ENCODE measurements at places on chromosomes 4 and X.

DNA sequence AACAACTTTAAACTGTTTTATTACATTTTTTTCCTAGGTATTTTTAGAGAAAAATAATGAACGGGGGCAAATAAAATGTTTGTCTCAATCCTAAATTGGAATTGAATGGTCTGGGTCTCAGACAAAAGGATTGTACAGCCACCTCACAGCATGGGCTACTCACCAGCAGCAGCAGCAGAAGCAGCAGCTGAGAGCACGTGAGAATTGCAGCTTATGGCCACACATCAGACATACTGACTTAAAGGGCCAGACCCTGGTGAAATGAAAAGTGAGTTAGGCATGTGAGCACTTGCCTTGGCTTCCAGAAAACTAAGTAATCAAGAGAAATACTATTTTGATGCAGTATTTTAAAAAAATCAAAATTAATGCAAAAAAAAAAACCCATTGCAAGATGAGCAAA, 56.6 kb downstream of the AASDH start:
- DNase-seq = peak; percentile 23

- DNase-seq = peak; percentile 48
These were observed 8.6 kb upstream of the MBNL3 start for GRCh38 chrX:132497432-132497831.

DNA sequence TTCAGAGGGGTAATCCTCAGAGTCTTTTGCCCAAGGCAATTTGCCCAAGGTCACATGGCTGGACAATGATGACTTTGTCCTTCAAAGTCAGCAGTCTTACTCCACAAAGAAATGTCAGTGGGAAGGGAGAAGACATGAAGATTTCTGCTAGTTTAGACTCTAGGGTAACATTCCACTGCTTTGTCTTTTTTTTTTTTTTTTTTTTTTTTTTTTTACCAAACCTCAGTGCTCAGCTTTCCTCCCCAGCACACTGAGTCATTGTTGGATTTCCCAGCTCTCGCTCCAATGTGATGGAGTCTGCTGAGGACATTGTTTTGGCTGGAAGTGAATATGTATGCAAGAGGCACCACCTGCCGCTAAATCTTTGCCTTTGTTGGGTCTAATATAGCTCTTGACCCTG, 7.2 kb upstream of the C1QTNF7 start:
- DNase-seq = no peak

- peak; percentile 61 for DNase-seq
These were observed 55.0 kb upstream of the PRDM5 start for GRCh38 chr4:120977435-120977997.

- DNase-seq = no peak
These were observed 238.1 kb downstream of the INPP4B start for GRCh38 chr4:142607976-142608375.

GRCh38 chr4:163902417-163902816, 407.9 kb downstream of the TMA16 start:
- DNase-seq = no peak

DNA sequence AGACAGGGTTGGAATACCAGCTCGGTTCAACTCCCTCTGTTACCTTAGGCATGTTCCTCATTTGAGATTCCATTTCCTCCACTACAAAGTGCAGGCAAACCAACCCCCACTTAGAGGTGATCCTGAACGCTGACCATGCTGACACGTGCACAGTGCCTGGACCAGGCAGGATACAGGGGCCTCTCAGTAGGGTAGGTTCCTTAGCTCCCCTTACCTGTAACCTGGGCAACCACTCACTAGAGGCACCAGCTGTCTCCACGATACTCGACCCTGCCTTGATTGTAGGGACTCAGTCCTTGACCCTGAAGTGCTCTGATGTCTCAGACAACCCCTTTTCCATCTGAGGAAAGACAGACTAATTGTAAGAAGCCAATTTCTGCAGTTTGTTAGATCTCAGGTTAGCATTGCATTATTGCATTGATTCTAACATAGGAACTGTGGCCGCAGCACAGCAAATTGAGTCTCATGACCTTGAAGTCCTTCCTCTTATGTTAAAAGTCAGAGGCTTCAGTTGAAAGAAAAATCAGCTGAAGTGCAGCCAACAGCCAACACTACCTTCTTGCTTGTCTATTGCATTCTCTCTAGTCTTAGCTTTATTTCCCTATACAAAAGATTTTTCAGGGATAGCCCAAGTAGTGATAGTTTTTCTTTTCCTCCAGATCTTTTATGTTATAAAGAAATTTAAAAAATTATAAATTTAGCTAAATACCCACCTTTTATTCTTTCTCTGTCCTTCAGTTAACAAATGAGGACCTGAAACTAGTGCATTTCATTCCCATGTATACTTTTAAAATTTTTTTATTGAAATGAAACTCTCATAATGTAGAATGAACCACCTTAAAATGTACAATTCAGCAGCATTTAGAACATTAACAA, 11.2 kb upstream of the C1QTNF7 start:
- DNase-seq = no peak

GRCh38 chr4:48620831-48621230, 130.8 kb downstream of the ZAR1 start:
- DNase-seq = no peak

DNA sequence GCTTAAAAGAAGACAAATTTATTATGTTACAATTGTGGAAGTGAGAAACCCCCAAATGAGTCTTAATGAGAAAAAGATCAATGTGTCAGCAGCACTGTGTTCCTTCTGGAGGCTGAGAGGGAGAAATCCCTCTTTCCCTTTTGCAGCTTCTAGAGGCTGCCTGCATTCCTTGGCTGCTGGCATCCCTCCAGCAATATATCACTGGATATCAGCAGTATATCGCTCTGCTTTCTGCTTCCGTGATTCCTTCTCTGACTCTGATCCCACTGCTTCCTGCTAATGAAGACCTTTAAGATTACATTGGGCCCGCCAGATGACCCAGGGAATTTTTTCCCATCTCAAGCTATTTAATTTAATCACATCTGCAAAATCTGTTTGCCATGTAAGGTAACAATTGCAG, 1008.0 kb downstream of the RAPGEF2 start:
- DNase-seq = no peak

- no peak for DNase-seq
These were observed 462.4 kb downstream of the TLL1 start for GRCh38 chr4:166335256-166335938.

DNA sequence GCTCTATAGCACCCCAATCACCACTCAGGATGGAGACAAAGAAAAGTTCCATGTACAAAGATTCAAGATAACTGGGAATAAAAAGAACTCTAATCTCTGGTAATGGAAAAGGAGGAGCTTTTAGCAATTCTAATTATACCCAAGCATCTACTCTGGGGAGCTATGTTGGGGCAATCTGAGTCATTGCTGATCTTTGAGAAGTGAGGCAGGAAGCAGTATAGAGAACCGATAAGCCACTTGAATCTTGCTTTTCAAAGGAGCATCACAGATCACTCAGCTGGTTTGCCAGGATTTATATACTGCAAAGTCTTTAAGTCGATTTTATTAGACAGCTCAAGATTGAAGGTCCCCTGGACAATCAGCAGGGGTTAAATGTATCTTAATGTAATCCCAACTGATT, 220.0 kb downstream of the ENOX2 start:
- DNase-seq = peak; percentile 82

- no peak for DNase-seq
These were observed 2.2 kb downstream of the RBBP7 start for GRCh38 chrX:16867947-16868346.

DNA sequence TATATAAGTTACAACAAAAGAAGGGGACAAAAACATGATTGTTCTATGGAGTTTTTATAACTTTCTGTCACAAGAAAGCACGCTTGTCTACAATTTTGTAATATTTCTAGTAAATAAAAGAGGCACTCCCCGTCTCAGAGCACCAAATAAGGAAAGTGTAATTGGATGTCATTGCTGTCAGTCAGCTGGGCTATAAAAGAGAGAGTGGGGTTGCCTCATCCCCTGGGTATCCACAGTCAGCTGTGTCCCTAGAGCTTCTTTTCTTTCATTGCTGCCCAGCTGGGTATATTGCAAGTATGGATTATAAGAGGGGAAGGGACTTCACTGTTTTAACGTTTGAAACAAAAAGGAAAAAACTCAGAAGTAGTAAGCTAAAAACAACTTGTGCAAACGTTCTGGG, 61.3 kb downstream of the NPNT start:
- peak; percentile 1 for DNase-seq

DNA sequence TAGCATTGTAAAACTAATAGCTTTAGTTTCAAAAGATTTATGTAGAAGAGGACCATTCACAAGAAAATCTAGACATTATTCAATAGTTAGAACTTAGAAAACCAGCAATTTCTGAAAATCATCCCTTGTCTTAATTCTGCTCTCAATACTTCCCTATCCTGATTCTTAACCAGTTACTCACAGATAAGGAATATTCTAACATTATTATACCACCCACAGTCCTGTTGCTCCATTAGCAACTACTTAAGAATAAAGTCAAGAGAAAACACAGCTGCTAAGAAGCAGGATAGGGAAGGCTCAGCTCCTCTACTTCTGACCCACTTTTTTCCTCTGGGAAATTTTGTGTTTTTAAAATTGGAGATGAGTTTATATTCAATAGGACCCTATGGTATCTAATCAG, 47.7 kb downstream of the PHKA1 start:
- no peak for DNase-seq

GRCh38 chr4:134753390-134753789, 551.8 kb upstream of the PABPC4L start:
- DNase-seq = no peak

GRCh38 chrX:112670290-112670689, 9.4 kb downstream of the LHFPL1 start:
- DNase-seq = no peak

DNA sequence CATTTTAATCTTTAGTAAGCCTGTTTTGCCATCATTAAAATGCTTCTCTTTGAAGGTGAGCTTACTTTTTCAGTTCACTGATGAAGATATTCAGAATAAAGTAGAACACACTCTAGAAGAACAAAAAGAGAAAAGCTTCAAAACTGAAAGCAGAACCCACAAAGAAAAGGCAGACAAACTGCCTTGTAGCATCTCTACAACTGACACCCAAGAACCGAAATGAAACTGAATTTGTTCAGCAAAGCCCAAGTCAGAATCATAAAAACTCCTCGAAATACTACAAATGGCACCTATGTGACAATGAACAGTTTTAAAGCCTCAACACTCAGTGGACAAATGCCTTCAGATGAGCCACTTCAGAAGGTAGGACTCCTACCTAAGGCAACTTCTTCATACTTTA, 83.6 kb downstream of the MAML3 start:
- no peak for DNase-seq

DNA sequence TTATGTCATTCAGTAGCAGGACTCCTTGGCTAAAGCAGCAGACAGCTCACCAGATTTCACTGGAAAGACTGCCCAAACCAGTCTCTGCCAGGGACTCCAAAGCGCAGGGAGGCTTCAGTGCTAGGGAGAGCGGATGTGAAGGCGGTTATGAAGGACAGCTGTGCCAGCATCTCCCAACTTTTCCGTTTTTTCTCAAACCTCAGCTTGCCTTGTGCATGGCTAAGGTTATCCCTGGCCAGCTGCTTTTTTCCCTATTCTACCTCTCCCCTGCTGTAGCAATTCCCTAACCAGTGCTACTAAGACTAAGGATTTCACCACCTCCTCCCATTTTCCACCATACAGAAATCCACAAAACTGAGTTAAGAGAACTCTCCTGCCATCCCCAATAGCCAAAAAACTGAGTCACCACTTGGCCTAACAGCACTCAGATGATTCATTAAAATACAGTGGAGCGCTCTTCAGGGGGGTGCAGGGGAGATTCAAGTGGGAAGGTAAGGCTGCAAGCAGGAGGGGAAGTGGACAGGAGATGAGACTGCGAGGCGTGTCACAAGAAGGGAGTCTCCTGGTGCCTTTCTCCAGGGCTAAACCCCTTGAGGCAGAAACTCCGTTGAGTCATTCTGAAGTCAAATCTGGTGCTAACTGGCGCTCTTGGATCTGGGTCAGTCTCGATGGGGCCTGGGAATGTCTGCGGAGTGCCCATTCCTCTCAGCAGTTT, 90.7 kb downstream of the PALLD start:
- no peak for DNase-seq

DNA sequence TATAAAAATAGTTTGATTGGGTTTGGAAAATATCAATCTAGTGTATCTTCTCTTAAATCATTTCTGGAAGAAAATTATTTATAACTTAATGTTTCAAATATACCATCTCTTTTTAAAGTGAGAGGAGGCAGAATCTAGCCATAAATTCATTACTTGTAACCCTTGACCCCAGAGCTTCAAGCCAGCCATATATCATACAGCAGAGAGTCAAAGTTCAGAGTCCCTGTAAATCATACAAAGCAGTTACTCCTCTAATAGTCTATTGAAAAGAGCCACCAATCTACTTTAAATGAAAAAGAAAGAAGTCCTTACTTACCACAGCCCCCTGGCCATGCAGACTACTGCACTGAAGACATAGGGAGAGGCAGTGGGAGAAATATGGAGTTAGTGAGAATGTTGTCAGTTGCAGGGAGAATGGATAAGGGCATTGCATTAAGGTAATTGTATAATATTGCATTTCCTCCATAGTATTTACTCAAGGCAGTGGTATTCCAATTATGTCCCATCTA, 229.5 kb downstream of the NKX6-1 start:
- DNase-seq = no peak

DNA sequence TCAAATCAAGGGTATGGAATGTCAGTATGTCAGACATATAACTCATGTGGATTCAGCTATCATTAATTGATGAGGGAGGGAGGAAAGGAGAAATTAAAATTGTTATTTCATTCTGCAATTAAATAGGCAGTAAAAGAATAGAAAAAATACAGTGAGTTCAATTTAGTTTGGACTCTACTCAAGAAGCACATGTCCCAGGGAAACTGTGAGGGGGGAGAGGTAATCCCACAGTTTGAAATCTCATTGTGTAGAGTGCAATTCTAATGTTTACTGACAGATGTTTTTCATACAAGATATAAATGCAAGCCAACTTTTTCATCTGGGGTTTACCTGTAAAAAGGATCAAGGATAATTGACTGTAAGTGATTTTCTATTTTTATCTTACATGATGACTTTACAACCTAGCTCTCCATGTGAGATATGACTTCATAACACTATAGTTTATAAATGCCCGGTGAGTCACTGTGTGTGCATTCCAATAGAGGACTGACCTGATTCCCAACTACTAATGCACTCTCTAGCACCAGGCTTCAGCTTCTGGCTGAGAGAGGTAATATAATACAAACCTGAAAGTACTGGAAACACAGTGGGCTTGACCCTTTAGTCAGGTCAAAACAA, 35.2 kb upstream of the SCD5 start:
- DNase-seq = no peak

GRCh38 chr4:61517144-61517543, 317.0 kb downstream of the ADGRL3 start:
- DNase-seq = no peak

DNA sequence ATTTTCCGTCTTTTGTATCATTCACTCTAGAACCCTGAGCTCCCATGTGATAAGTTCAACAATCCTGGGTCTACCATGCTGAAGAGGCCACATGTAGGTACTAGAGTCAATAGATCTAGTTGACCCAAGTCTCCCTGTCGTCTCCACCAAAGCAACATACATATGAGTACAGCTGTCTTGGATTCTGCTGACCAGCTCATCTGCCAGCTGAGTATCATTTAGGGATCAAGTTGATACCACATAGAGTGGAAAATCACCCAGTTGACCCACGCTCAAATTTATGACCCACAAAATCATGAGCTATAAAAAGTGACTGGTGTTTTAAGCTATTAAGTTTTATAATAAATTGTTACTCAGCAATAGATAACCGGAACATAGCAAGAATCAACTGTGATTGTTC, 61.8 kb downstream of the DMD start:
- no peak for DNase-seq

Data from NCI-H82 (cell line).